CD4-positive, alpha-beta T cell treated with Interleukin-1 beta for 1 hour (primary cell): ENCODE measurements at places on chromosomes 1 and 21.

- no peak for DNase-seq
These were observed 179.3 kb downstream of the KAZN start for GRCh38 chr1:14777516-14778506.

DNA sequence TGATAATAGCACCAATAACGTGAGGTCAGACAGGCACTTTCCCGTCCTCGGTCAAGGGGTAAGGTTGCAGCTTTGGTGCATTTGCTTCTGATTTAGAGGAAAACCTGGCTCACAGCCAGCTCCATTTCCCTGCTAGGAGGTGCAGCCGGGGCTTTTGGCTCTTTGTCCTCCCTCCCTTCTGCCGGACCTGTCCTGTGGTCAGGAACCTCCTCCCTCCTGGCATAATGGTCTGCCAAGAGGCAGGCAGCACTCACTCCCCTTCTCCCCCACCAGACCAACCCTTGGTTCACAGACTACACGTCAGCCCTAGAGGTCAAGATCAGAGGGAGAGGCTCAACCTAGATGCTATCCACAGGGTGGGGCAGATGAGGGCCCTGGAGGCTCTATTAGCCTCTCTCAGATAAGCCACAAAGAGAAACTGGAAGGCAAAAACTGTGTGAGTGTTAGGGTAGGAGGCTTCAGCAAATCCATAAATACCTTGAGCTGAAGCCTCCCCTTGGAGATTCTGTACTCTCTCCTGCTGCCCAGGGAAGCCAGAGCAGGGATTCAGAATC is 64.8 kb downstream of the PLXNA2 start:
- no peak for DNase-seq

DNA sequence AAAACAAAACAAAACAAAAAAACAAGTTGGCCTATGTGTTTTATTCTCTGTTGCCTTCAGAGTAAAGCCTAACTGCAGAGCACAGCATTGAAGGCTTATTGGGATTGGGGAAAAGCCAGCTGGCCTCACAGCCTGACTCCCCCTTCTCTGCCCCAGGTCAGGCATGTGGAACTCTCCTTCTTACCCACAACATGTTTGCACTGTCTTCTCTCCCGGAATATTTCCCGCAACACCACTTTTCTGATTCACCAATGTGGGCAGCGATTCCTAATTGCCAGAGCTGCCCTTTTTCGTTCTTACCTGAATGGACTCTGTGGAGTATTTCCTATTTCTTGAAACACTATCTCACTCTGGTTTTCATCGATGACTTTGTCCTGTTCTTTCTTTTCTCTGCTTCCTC is 2.8 kb upstream of the TARBP1 start:
- no peak for DNase-seq

DNA sequence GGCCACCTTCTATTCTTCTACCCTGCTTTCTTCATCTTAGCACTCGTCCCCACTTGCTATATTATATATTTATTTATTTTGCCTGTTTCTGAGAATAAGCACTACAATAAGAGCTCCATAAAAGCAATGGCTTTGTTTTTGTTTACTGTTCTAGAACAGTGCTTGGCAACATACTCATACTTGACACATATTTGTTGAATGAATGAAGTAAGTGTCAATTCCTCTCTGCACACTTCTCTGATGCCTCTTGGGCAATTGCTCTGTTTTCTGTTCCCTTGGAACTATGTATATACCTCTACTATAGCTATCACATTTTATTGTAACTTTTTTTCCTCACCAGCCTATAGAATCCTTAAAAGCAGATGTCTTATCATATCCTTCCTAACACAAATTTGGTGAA is 7.5 kb upstream of the SLC19A2 start:
- no peak for DNase-seq

DNA sequence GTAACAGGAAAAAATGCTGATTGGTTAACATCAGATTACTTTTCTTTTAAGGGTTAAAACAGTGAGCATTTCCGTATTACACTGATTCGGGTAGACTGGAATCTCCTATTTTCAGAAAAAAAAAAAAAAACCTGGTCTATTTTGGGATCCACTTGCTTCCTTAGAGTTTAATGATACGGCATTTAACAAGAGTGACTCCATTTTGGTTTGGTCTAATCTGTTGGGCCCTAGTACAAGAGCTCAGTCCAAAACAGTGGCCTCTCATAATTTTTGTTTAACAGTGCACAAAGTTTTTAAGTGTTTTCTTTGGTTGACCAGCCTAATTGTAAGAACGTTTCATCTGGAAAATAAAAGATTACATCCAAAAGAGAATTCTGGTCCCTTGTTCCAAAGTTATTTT is 120.2 kb downstream of the NRDC start:
- no peak for DNase-seq

DNA sequence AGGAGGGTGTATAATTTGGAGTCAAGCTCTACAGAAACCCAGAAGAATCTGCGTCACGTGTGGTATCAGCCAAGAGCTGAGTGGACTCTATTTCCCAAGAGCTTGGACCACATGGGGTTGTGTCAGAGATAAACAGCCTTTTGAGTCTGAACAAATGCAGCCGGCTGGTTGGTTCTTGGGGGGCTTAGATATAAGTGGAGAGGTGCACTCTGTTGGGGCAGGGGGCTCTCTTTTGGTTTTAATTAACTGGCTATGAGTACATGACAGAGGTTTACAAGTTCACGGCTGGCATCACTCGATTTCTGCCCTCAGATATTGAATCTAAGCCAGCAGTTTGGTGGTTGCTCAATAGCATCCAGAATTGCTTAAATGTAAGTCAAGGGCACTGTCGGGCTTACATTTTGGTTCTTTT is 501 bp upstream of the MRAP start:
- no peak for DNase-seq

DNA sequence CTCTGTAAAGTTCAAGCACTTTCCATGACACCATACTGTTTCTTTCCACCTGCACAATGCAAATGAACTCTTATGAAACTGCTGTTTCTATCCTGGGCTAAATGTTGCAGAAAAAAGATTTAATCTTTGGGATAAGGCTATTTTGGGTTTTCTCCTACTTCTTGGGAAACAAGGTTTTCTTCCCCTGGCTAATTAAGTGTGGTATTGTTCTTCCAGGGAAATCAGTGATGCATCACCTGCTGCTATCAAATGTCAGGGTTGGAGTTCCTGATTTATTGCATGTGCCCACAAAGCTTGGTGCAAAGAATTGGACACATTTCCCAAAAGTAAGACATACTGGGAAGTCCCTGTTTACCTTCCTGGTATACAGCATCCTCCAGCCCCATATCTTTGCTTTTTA is 6.0 kb upstream of the RGS4 start:
- DNase-seq, result no peak

DNA sequence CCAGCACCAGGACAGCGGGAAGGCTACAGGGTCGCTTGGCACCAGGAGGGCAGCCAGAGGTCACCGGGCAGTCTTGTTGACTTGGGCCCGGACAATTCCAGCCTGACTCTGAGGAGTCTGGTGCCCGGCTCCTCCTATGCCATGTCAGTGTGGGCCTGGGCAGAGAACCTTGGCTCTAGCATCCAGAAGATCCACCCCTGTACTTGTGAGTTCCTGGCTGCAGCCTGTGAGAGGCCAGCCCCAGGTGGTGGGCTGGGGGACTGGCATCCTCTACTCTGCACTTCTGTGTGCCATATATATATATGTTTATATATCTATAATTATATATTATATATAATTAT is 11.6 kb upstream of the PTPN7 start:
- DNase-seq, result no peak

DNA sequence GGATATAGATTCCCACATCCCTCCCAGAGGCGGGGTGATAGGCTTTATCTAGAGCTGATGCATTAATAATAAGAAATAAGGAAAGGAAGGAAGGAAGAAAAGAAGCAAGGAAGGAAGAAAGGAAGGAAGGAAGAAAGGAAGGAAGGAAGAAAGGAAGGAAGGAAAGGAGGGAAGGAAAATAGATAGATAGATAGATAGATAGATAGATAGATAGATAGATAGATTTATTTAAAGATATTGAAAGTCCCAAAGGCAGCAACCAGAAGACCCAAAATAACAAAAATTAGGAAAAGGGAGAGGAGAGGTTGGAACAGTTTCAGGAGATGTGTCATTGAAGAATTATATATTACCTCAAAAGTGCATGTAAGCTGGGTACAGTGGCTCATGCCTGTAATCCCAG is 12.2 kb upstream of the SLC26A9 start:
- no peak for DNase-seq
